ENCODE measurements at places on chromosomes 1 and 21.

- no peak for DNase-seq
Measured at GRCh38 chr1:40980068-40980452, 564 bp downstream of the CTPS1 start.

- DNase-seq = no peak
Measured at GRCh38 chr1:194968916-194969315, 1639.3 kb downstream of the KCNT2 start.

GRCh38 chr1:229594227-229595008 lies 31.5 kb downstream of the TAF5L start:
- DNase-seq = no peak

DNA sequence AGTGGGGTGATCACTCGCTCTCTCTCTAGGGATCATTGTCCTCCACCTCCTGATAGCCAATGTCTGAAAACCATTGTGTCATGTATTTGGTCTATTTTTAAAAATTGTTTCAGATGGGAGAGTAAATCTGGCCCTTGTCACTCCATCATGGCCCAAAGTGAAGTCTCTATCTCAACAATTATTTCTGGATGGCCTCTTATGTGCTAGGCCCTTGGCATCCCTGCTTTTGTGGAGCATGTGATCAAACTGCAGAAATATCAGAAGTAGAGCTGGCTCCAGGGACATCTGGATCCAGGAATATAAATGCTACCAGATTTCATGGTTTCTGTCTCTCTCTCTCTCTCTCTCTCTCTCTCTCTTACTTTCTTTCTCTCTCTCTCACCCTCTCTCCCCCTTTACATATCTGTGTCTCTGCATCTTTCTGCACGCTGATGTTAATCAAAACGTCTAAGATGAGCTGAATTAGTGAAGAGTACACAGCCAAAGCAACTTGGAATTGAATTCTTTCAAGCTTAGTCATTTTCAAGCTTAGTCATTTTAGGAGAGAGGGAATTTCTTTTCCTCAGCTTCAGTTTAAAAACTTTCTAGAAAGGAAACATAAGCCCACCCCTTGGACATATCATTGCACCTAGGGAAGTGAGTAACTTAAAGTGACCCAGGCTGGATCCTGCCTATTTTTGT lies 47.4 kb upstream of the DOCK7 start:
- no peak for DNase-seq

GRCh38 chr1:91553177-91553591 lies 52.5 kb downstream of the CDC7 start:
- DNase-seq = no peak

- no peak for DNase-seq
Measured at GRCh38 chr1:67597336-67597735, 87.7 kb upstream of the GADD45A start.

DNA sequence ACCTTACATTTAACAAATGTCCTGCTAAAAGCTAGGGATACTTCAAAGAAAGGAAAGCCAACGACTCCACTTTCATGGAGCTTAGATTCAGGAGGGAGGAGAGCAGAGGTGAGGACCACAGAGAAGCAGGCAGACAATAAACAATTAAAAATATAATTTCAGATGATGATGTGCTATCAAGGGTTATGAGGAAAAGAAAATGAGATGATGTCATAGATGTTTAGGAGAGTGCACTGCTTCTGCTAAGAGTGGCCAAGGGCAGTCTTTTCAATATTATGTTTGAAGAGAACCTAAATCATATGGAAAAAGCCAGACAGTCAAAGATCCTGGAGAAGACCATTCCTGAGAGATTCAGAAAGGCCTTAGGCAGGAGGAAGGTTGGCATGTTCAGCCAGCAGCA lies 66.6 kb upstream of the HOOK1 start:
- DNase-seq = no peak

GRCh38 chr1:225908773-225909172 lies 15.3 kb downstream of the PYCR2 start:
- no peak for DNase-seq

DNA sequence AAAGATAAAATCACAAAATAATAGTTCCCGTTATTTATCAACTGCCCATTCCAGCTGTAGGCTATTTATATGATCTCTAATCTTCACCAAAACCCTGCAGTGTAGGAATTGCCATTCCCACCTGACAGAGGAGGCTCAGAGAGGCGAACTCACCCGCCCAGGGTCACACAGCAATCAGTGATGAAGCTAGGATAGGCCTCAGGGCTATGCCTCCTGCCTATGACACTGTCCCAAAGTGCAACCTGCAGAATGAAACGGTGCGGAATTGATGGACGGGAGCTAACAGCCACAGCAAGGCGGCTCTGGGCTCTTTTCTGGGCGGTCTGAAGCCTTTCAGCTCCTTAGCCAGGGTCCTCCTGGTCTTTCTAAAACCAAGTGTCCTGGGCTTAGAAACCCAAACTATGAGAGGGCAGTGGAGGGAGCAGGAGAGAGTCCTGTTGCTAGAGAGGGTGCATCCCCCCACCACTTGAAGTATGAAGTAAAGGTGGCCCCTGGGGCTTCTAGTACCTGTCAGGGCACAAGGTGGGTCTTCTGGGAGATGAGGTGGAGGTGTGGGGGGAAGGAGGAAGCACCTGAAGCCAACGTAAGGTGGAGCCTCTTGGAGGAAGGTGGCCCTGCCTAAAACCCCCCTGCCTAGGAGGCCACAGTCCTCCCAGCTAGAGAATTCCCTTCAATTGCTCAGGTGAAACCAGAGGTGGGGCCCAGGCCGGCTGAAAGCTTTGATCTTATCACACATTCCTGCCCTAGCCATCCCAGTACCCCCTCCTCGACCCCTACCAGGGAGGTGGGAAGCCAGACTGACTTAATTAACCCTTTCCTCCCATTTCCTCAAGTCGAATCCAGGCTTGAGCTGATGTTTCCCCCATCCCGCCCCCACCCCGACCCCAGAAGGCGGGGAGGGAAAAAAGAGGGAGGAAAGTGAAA lies 14.8 kb downstream of the HSPG2 start:
- no peak for DNase-seq

DNA sequence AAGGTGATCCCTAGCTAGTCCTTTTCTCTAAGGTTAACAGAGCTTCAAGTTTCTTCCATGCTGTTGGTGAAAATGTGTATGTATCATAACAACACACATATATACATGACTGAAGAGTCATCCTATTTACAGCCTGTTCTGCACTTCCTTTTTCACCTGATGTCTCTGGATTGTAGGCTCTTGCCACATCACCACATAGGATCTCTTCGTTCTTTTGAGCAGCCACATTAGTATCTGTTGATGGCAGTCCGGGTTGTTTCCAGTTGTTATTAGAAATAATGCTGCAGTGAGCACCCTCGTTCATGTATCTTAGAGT lies 19.7 kb downstream of the MRPL37 start:
- DNase-seq = no peak

- DNase-seq = no peak
Measured at GRCh38 chr1:208177656-208178055, 66.5 kb downstream of the PLXNA2 start.

DNA sequence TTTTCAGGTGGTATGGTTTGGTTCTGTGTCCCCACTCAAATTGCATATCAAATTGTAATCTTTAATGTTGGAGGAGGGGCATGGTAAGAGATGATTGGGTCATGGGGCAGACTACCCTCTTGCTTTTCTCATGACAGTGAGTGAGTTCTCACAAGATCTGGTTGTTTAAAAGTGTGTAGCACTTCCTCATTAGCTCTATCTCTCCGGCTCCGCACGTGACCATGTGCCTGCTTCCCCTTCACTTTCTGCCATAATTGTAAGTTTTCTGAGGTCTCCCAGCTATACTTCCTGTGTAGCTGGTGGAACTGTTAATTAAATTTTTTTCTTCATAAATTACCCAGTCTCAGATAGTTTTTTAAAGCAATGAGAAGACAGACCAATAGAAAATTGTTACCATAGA lies 843.2 kb downstream of the AMY1C start:
- DNase-seq = no peak

DNA sequence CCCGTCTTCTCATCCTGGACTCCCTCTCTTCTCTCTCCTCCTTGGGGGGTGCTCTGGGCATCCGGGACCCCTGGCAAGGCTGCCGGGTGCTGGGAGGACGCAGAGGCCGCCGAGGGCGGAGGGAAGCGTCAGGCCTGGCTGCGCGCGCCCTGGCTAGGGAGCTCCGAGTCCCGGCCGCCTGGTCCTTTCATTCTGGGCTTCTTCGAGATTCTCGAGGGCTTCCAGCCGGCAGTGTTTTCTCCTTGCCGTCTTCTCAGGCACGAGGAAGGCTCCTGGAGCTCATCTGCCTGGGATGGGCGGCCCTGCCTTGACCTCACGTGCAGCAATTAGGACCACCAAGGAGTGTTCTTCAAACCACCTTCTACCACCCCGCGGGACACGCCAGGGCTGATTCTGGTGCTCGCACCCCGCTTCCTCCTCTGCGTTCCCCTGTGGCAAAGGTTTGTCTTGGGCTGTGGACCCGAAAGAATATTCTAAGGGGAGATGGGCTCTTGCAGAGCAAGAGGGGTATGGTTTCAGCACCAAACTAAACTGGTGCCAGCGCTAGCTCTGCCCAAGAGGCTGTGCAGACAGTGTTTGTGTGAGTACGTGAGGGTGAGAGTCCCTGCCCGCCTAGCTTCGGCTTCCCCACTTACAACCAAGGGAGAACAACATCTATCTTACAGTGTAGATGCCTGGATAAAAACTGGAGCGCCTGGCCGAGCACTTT lies 36.5 kb downstream of the PIK3CD start:
- no peak for DNase-seq

GRCh38 chr1:103949779-103950178 lies 200.1 kb downstream of the AMY1C start:
- no peak for DNase-seq

- DNase-seq = no peak
Measured at GRCh38 chr21:42384989-42385388, 10.9 kb downstream of the TMPRSS3 start.

DNA sequence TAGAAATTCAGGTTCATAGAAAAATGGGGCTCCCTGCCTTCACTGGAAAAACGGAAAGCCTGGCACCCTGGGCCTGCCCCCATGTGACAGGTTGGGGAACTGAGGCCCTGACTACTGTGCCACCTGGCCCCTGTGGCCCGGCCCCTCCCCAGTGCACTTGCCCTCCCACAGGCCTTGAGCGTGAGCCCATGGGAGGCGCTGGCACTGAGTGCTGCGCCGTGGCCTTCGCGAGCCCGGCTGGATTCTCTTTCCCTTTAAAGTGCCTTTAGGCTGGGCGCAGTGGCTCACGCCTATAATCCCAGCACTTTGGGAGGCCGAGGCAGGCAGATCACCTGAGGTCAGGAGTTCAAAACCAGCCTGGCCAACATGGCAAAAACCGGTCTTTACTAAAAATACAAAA lies 45.7 kb downstream of the SLC37A1 start:
- peak; percentile 47 for DNase-seq

DNA sequence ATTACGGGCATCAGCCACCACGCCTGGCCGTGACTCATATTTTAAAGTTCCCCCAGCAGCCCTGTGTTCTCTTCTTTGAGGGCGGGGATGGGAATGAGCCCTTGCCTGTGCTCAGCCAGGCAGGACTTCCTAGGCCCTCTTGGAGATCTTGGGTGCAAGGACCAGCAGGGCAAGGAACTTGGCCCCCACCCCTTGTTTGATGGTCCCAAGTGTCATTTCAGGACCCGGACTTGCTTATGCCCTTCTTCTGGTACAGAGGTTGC lies 9.3 kb downstream of the RASSF5 start:
- DNase-seq = no peak

DNA sequence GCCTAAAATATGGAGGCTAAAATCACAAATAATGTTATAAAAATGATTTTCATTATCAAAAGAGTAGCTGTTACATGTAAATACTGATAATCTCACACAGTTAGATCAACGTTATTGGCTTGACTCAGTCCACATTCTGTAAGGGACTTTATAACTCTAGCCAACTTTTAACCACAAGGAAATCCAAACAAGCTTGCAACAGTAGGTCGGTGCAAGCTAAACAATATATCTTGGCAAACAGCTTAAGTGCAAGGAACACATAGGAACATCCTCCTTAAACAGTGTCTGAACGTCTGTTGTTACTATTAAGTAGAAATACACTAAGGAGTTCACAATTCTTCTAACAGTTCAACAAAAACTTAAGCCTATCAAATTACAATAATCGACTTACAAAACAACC lies 126.7 kb downstream of the EIF4G3 start:
- DNase-seq = no peak

GRCh38 chr21:45508607-45509565 lies 33.4 kb downstream of the SLC19A1 start:
- DNase-seq = peak; percentile 61

DNA sequence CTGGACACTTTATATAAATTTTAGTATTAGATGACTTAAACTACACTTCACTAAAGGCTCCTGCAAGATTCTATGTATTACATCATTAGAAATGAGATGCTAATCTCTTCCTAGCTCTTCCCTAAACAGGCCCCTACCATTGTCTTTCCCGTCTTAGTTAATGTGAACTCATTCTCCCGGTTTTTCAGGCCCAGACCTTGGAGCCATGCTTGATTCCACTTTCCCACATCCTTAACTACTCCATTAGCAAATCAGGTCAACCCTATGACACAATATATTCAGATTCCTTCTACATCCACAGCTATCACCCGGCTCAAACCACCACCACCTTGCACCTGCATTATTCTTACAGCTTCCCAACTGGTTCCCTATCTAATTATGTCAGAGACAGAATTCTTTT lies 73.3 kb downstream of the NVL start:
- DNase-seq = no peak

- peak; percentile 82 for DNase-seq
Measured at GRCh38 chr1:55155522-55155921, 59.6 kb downstream of the USP24 start.

DNA sequence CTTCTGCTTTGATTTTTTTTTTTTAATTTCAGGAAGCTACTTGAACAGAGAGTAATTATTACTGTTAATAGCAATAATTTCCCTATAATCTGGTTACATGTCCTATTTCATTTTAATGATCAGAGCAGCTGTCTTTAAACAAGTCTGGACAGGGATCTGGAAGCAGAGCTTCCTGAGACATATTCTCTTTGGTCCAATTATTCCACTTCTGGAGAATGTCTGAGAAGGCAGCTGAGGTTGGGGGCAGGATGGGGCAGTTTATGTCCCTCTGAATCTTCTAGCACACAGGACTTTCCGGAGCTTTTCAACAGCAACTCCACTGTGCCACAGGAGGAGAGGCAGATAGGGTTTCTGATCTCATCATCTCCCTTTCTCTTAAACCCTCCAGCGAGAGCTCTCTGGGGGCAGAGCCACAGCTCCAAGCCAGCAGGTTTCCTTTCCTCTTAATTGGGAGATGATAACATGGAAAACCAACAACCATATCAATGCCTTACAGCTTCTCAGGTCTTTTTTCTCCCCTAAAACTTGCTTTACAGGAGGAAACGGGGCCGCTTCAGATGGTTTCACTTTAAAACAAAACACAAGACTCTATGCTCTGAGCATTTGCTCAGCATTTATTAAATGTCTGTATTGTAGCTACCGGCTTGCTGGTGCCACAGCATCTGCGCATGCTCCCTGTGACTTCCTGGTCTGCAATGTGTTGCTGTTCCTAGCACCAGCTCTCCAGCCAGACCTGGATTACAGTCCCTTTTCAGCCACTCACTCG lies 425.7 kb upstream of the USP24 start:
- DNase-seq = peak; percentile 82

- DNase-seq = no peak
Measured at GRCh38 chr1:208084220-208084619, 160.0 kb downstream of the PLXNA2 start.

DNA sequence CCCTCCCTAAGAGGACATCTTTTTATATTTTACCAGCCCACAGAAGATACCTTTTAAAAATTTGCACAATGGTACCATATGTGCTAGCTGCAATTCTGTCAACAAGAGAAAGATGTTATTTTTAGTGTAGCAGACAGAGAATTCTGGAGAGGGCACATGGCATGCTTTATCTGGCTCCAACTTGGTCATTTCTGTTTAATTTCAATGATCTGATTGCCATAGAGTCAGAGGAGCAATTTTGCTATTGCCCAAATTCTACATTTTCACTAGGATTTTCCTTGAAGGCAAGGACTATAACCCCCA lies 17.3 kb downstream of the DISC1 start:
- DNase-seq = no peak
